Gastroesophageal sphincter (tissue), 4 donors: ENCODE measurements at places on chromosomes 1 and 21. TPM values are rescaled to one million over a fixed set of nuclear protein-coding genes. Genes with fewer than 3 reads are reported as not detected.

The EPHA2 gene
- total RNA-seq: 8.9 TPM

The USH2A gene
- not detected for total RNA-seq

GRCh38 chr1:228930479-228930957, 195.2 kb downstream of the RHOU start:
- ATAC-seq: no peak

- ATAC-seq: no peak
Measured at GRCh38 chr1:55546553-55546952, 331.4 kb upstream of the USP24 start.

GRCh38 chr1:111857194-111857651, 101.5 kb downstream of the DDX20 start:
- no peak for ATAC-seq

- no peak for ATAC-seq
Measured at GRCh38 chr1:32818804-32819541, 1.5 kb downstream of the S100PBP start.

DNA sequence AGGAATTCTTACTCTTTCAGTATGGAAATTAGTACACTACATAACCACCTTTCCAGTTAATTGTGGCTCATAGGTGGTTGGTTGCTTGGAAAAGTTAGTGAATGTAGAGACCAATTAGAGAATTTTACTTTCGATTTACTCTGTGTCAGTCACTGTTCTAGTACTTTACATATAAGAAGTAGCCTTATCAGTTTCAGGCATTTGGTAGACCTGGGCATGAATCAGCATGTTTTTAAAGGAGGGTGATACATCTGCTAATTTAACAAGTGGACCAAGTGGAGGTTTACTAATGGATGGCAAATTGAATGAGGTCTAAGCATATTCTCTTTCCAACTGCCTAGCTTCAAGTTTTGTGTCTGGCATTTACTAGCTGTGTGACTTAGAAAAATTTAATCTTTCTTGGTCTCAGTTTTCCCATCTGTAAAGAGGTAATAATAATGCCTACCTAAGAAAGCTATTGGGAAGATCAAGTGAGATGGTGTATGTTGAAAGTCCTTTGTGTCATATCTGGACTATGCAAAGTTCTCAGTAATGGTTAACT, 1158.6 kb downstream of the PLA2G4A start:
- no peak for ATAC-seq

DNA sequence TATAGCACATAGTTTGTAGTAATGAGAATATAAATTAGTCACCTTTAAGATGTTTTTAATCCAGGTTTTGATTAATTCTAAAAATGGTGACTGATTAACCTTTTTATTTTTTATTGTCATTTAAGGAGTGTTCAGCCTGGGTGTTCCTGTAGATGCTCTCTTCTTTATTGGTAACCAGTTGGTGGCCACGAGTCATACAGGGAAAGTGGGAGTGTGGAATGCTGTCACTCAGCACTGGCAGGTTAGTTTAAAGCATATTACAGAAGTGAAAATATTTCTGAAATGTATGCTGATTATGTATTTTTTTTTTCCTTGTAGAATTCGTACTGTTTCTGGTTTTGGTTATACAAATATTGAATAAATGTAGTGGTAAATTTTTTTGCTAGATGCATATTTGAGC, 28.1 kb downstream of the KCTD3 start:
- ATAC-seq: no peak

- ATAC-seq: no peak
Measured at GRCh38 chr21:34235514-34235913, 128.3 kb upstream of the KCNE2 start.

GRCh38 chr1:109383087-109383779, 14.5 kb downstream of the SORT1 start:
- ATAC-seq: no peak

DNA sequence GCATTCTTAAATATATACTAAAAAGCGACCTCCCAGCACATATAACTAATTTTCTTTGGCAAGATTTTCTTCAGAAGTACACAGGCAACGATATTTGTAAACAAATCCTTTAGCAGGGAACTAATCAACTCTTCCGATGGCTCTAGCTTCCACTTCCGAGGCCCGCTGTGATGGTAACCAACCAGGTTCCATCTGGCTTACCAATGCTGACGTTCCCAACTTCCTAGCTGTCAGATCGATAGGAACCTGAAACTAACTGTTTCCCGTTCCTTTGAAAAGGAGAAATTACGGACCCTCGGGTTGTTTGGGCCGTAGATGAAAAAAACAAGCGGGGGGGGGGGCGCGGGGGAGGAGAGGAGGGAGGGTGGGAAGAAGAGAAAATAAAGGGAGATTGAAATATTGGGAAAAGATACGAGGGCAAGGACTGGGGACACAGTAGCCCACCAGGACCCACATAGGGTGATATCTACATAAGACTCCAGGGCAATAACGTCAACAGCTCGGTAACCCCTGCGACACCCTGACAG, 513 bp downstream of the GTF2B start:
- no peak for ATAC-seq
